ENCODE measurements at places on chromosomes 4 and X.

- H3K27me3 ChIP-seq: no peaks in the 10 kb centered on the region
- H3K27ac ChIP-seq: no peak overlapping the region
- no peak overlapping the region for H3K4me3 ChIP-seq
- no peak for DNase-seq
Measured at GRCh38 chrX:68650491-68650890, 3.0 kb downstream of the STARD8 start.

DNA sequence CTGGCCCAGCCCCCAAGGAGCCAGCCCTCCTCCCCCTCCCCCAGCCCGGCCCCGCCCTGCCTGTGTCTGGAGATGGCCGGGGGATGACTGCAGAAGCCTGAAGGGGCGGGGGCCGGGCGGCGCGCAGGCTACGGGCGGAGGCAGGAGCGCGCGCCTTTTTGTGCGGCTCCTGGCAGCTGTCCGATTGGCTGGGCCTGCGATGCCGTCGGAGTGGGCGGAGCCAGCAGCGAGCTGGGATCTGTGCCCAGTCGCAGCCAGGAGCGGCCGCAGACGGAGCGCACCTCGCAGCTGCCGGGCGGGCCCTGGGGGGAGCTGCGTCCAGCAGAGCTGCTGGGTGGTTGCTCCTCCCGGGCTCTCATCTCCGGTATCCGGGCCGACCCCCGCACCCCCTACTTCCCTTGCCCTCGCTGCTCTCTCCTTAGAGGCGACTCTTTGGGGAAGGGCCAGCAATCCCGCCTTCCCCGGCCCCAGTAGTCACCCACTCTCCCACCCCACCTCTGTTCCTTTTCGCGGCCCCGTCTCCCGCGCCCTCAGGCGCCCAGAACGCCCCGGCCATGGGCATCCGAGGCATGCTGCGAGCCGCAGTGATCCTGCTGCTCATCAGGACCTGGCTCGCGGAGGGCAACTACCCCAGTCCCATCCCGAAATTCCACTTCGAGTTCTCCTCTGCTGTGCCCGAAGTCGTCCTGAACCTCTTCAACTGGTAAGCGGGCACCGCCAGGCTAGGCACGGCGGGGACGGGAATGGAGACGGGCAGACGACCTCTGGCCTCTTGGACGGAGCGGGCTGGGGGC lies at the start of gene GABRQ:
TSS of gene GABRQ (plus strand) at position 247 of the 794 bp plus-strand sequence. CDS start at position 555, 308 bp downstream.
- no peaks in the 10 kb centered on the region for H3K4me1 ChIP-seq
- H3K36me3 ChIP-seq: no peaks in the 10 kb centered on the region
- DNase-seq: no peak
- no peak within 1 kb of the TSS for H3K27ac ChIP-seq

DNA sequence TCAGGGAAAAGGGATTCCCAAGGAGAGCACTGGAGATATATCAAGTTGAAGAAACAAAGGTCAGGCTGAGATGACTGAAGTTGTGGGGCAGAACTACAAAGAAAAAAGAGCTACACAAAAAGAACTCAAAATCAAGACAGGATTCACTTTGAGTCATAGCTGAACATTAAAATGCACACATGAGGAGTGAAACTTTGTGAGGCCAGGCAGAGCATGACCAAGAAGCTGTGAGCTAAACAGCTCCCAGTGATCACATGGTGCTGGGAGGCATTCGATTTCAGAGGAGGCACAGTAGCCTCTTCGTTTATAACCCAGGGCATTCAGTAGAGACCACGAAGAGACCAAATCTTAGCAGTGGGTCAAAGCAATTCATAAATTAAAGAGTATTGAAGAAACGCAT lies 145.3 kb downstream of the ATRX start:
- no peak overlapping the region for H3K27ac ChIP-seq
- no peaks in the 10 kb centered on the region for H3K27me3 ChIP-seq
- no peaks in the 10 kb centered on the region for H3K36me3 ChIP-seq

GRCh38 chr4:111618908-111619307 lies 526.3 kb upstream of the FAM241A start:
- no peaks in the 10 kb centered on the region for H3K27me3 ChIP-seq
- H3K4me1 ChIP-seq: no peaks in the 10 kb centered on the region
- H3K36me3 ChIP-seq: no peaks in the 10 kb centered on the region
- H3K4me3 ChIP-seq: no peak overlapping the region
- H3K27ac ChIP-seq: no peak overlapping the region

- H3K4me3 ChIP-seq: no peak overlapping the region
- no peak overlapping the region for H3K27ac ChIP-seq
- no peaks in the 10 kb centered on the region for H3K27me3 ChIP-seq
- no peaks in the 10 kb centered on the region for H3K4me1 ChIP-seq
- DNase-seq: no peak
- H3K36me3 ChIP-seq: no peaks in the 10 kb centered on the region
Measured at GRCh38 chrX:97563531-97564133, 679.9 kb downstream of the RPA4 start.

- no peak for DNase-seq
- no peak overlapping the region for H3K27ac ChIP-seq
- no peaks in the 10 kb centered on the region for H3K36me3 ChIP-seq
- H3K4me3 ChIP-seq: no peak overlapping the region
Measured at GRCh38 chr4:110106931-110107296, 91.5 kb downstream of the ELOVL6 start.

DNA sequence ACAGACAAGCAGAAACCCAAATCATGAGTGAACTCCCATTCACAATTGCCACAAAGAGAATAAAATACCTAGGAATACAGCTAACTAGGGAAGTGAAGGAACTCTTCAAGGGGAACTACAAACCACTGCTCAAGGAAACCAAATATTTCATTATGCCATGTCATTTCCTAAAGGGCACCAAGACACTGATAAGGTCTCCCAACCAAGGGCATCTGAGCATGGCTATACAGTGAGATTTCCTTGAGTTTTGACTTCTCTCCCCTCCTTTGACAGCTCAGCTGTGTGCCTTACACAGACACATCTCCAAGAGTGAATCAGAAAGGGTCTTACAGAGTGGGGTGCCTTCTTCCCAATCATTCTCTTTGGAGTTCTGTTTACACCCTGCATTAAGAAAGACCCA lies 40.4 kb downstream of the PCDH7 start:
- no peaks in the 10 kb centered on the region for H3K36me3 ChIP-seq
- H3K4me1 ChIP-seq: no peaks in the 10 kb centered on the region
- H3K27me3 ChIP-seq: no peaks in the 10 kb centered on the region
- DNase-seq: no peak

DNA sequence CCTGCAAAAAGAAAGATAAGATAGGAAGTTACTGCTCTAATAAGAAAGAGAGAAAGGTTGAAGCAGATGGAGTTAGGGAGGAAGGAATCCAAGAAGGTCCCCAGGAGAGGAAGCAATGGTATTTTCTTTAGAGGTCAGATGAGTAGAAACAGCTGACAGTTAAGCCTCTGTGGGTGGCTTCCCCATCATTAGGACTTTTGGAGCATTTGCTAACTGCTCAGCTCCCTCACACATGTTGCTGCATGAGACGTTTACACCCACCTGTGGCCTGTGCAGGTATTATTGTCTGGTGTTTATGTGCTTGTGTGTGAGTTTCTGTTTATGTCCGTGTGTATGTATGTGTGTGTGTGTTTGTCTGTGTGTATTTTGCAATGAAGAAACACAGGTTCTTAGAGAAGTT lies 346.8 kb downstream of the RAB28 start:
- H3K27ac ChIP-seq: no peak overlapping the region
- no peak overlapping the region for H3K4me3 ChIP-seq
- H3K4me1 ChIP-seq: no peaks in the 10 kb centered on the region
- no peaks in the 10 kb centered on the region for H3K36me3 ChIP-seq
- H3K27me3 ChIP-seq: no peaks in the 10 kb centered on the region

GRCh38 chr4:101795704-101796103 lies 5.2 kb downstream of the BANK1 start:
- H3K4me3 ChIP-seq: no peak overlapping the region
- no peak for DNase-seq
- H3K27me3 ChIP-seq: peaks cover 8% of the 10 kb centered on the region
- H3K27ac ChIP-seq: no peak overlapping the region
- no peaks in the 10 kb centered on the region for H3K36me3 ChIP-seq

Measured in gastrocnemius medialis (tissue), 4 donors.